ENCODE measurements at places on chromosomes 2 and 18.

GRCh38 chr2:237405605-237406004, 8.4 kb downstream of the COL6A3 start:
- DNase-seq = no peak

- no peak for DNase-seq
Measured at GRCh38 chr2:105904938-105905337, 160.2 kb downstream of the NCK2 start.

DNA sequence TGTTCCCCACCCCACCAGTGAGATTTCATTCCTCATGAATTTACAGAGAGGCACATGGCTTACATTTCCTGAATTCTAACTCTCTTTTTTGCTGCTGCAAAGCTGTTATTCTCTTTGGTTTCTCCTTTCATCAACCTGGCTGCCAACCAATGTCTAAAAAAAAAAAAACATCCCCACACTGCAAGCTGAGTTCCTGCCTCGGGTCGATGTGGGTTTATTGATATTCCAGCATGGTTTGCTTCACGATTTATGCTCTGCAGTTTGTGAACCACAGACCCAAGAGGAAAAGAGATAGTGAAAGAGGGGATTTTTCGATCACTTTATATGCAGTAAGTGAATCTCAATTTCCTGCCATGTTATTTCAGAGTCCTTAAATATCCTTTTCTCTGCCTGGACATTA, 363.6 kb downstream of the LPIN1 start:
- DNase-seq = peak; percentile 16

DNA sequence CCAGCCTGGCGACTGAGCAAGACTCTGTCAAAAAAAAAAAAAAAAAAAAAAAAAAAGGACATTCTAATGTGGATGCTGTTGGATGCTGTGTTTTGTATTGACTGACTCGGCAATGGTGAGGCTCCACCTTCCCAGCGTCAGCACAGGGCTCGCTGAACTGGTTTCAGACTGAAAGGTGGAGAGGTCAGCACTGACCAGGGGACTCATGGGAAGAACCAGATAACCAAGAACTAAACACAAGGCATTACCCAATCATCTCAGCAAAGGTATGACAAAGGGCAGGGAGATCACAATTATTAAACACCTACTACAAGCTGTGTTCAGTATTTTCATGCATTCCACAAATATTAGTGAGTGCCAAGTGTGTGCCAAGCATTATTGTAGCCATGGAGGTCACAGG, 103.2 kb downstream of the LRATD1 start:
- DNase-seq = no peak

DNA sequence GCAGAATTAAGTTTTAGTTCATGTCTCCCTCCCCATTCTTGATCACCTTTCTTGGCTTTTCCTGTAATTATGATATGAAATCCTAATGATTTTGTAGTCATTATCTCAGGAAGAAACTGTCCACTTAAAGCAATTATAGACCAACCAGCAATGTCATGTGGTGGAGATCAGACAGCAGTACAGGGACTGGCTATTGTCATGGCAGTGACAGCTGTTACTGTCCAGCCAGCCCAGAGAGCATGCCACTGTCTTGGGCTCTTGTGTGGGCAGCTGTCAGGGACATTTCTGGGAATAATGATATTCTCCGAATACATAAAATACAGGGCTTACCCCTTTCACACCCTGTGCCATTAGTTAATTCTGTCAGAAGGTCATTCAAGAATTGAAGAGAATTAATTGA, 355.3 kb upstream of the RAB12 start:
- DNase-seq = no peak
